Prostate gland (tissue), 2 donors: ENCODE measurements at places on chromosomes 7 and 10. TPM values are rescaled to one million over a fixed set of nuclear protein-coding genes. Genes with fewer than 3 reads are reported as not detected.

The IL6 gene
- total RNA-seq = not detected

The SDK1 gene
- 13.2 TPM for total RNA-seq

The NKX1-2 gene
- 0.85 TPM for total RNA-seq

The SFMBT2 gene
- total RNA-seq = 12.2 TPM

The SOSTDC1 gene
- total RNA-seq = 2.3 TPM

The SPDYE6 gene
- total RNA-seq = not detected

The CCNY gene
- total RNA-seq = 54.0 TPM

The HHEX gene
- 3.0 TPM for total RNA-seq

The CTAGE6 gene
- 2.0 TPM for total RNA-seq

The ZNF467 gene
- 6.0 TPM for total RNA-seq

The PDE6C gene
- total RNA-seq = not detected

The PHKG1 gene
- total RNA-seq = 2.4 TPM

The SYNPO2L gene
- 0.23 TPM for total RNA-seq

The CALHM1 gene
- total RNA-seq = not detected
